Left lobe of liver (tissue), 2 donors: ENCODE measurements at places on chromosomes 7 and 10. TPM values are rescaled to one million over a fixed set of nuclear protein-coding genes. Genes with fewer than 3 reads are reported as not detected.

DNA sequence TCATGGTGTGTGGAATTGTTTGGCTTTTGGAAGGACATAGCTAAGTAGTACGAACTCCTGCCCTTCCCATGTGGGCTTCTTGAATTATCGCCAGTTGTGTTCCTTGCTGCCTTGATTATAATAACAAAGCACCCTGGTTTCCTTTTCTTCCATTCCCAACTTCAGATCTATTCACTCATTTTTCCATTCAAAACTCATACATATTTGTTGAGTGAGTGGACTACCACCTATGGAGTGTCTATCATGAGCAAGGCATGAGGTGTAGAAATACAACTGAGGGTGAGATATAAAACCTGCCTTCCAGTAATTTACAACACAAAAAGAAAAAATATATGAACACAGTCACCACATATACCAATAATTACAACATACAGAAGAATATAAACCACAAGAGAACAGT is 4.9 kb upstream of the COL17A1 start:
- DNase-seq, result no peak

- DNase-seq, result no peak
Observed at GRCh38 chr10:75326306-75326705, 75.3 kb downstream of the ZNF503 start.

DNA sequence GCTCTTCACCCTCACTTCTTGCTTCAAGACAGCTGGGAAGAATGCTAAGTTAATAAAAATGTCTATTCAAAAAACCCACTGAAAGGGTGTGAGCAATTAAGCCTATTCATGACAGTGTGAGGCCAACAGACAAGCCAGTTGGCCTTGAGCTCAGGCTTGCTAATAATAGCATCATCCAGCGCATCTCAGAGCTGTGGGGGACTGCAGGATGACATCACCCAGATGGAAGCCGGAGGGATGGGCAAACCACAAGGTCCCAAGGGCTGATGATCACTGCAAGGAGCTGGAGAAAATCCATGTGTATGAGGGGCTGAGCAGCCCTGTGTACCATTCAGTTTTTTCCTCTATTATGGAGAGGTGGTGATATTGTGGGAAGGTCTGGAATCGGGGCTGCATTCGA is 770.4 kb downstream of the TNS3 start:
- DNase-seq, result no peak

The LLCFC1 gene
- total RNA-seq, result not detected

GRCh38 chr7:55517191-55517633 is 55.1 kb downstream of the VOPP1 start:
- no peak for DNase-seq
